ENCODE measurements at places on chromosomes 4 and X.

GRCh38 chr4:174122705-174123104 is 160.8 kb downstream of the FBXO8 start:
- no peak for DNase-seq

DNA sequence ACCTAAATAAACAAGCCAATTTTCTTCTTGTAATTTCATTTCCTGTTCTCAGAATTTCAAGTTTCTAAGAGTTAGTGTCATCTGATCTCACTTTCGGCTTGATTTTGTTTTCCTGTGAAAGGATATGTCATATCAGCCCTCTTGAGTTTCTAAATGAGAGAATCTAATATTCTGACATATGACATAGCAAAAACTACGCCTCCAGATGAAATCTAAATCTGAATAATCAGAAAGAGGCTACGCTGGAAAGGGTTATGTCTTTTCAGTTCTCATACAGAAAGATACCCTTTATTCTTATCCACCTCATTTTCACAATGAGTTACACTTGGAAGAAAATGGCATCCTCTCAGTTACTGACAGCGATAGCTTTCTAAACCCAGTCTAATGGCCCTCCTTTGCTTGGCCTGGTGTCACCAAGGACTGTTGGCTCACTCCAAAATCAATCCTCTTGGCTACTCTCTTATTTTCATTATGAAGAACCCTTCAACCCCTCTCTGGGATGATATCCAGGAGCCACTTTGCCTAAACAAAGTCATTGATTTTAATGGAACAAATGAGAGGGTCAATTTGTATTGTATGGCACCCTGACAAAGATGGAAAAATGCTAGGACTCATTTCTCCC is 65.6 kb downstream of the ASB9 start:
- DNase-seq, result no peak

- no peak for DNase-seq
Measured at GRCh38 chr4:67451464-67451863, 93.8 kb downstream of the CENPC start.

DNA sequence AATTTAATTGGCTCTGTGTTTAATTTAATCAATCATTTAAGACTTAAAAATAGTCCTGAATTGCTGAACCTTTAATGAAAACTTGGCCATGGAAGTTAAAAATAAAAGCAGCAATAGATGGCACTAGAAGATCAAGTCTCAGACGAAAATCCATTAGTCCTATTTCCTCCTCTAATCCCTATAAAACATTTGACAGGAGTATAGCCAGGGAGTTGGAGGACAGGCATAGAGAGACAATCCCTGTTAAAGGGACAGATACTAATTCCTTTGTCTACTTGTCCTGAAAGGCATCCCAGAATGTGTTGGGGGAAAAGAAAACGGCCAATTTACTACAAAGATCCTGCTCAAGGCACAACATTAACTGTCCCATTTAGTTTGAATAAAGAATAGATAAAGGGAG is 276.3 kb upstream of the TACR3 start:
- DNase-seq, result no peak

DNA sequence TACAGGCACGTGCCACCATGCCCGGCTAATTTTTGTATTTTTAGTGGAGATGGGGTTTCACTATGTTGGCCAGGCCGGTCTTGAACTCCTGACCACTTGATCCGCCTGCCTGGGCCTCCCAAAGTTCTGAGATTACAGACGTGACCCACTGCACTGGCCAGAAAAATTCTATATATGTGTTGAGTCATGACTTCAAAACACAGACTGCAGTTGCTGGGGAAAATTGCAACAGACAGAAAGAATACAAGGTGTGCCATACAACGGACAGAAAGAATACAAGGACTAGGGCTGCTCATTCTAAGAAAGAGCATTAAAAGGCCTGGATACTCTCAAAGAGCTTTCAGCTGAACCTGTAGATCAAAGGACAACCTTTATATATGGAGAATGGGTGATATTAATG is 109.6 kb upstream of the ACSL4 start:
- DNase-seq, result no peak

DNA sequence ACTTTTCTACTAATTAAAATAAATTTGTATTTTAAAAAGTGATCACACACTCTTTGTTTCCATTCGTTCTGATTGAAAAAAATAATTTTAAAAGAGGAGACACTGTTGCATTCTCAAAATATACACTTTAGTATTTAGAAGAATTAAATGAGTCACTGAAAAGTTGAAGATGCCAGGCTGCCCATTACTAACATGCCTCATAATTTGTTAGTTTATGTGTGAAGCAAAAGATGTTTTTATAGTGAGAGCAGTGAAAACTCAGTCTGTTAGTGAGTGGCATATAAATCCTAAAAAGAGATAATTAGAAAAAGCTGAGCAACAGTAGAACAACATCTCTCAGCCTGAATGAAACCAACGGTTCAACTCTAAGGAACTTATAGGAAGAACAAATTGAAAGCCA is 143.4 kb downstream of the CDS1 start:
- DNase-seq, result no peak

- no peak for DNase-seq
Measured at GRCh38 chr4:77959566-77960338, 97.1 kb downstream of the MRPL1 start.

GRCh38 chrX:48785540-48786214 is 713 bp upstream of the GATA1 start:
- DNase-seq, result no peak

GRCh38 chr4:112765317-112765974 is 128.5 kb downstream of the LARP7 start:
- no peak for DNase-seq

DNA sequence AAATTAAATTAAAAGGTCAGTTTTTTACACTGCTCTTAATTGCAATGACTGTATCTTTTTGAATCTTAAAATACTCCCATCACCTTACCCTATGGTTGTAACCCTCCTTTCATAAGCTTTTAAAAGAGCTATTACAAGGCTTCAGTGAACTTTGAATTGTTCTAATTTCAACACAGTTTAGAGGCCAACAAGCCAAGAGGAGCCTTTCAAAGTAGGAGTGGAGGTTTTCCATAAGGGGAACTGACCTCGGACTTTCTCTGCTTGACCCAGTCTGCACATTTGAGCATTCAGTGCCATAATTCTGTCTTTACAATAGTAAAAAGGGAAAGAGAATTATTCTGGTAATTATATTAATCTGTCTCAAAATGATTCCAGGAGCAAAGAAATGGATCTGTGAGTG is 98.9 kb downstream of the PARM1 start:
- no peak for DNase-seq

GRCh38 chr4:151459375-151459774 is 50.4 kb downstream of the FHIP1A start:
- no peak for DNase-seq

- DNase-seq, result no peak
Measured at GRCh38 chr4:114281164-114281960, 301.9 kb upstream of the ARSJ start.

DNA sequence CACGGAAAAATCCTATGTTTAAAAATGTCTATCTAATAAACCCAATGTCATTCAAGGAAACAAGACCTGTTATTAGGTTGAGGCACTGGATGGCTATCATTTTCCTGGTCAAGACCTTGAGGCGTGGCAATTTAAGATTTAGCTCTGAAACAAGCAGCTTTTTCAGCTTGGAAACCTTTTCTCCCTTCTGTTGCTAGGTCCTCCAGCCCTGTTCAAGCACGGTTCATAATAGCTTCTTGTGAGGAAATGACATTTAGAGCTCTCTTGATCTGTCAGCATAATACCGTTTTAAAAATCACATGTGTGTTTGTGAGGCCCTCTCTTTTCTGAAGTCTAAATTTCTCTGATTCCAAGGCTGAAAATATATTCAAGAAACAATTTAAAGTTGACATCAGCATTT is 133.6 kb upstream of the GRPR start:
- DNase-seq, result no peak
